ENCODE measurements at places on chromosomes 7 and 10.
A peak's percentile ranks its signal among the peaks of the same experiment; 100 is the strongest.

GRCh38 chr7:127250312-127251035, 2.3 kb downstream of the GRM8 start:
- DNase-seq, result no peak
- H3K4me1 ChIP-seq, result peaks cover 7% of the 10 kb centered on the region
- H3K27me3 ChIP-seq, result no peaks in the 10 kb centered on the region
- H3K4me3 ChIP-seq, result no peak overlapping the region
- no peak overlapping the region for H3K27ac ChIP-seq
- no peaks in the 10 kb centered on the region for H3K36me3 ChIP-seq

DNA sequence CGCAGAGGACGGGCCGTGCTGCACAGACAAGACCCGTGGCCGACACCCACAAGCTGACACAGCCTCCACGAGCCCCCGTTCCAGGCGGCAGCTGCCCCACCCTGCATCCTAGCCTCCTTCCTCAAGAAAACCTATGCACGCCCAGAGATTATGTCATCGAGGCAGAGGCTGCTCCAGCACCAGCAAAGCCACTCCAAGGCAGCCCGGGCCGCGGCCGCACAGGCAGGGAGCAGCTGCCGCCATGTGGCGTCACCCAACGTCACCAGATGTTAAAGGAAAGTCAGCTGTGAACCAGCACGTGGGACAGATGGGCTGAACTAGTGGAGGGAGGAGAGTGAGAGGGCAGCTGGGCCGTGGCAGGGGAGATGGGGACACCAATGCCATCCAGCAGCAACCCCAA, 59.8 kb downstream of the STK32C start:
- H3K27me3 ChIP-seq, result no peaks in the 10 kb centered on the region
- no peak for DNase-seq
- no peak overlapping the region for H3K27ac ChIP-seq
- H3K4me3 ChIP-seq, result no peak overlapping the region

DNA sequence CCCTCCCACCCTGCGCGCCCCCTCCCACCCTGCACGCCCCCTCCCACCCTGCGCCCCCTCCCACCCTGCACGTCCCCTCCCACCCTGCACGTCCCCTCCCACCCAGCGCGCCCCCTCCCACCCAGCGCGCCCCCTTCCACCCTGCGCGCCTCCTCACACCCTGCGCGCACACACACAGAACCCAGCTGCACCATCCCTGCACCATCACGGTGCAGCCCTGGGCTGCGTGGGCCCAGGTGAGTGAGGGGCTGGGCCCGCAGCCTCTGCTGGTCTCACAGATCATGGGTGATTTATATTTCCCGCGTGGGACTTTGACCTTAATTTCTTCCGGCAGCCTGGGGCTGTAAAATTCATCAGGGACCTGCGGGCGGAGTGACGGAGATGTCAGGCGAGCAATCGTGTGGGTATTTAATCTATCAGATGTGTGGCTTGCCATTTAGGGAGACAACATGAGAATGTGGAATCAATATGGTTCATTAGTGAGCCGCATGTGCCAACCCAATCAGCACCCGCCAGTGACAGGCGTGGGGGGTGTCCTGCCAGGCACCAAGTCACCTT, 57.7 kb downstream of the C10orf105 start:
- H3K27ac ChIP-seq, result no peak overlapping the region
- no peaks in the 10 kb centered on the region for H3K4me1 ChIP-seq
- no peak for DNase-seq
- no peak overlapping the region for H3K4me3 ChIP-seq
- H3K27me3 ChIP-seq, result no peaks in the 10 kb centered on the region
- no peaks in the 10 kb centered on the region for H3K36me3 ChIP-seq

DNA sequence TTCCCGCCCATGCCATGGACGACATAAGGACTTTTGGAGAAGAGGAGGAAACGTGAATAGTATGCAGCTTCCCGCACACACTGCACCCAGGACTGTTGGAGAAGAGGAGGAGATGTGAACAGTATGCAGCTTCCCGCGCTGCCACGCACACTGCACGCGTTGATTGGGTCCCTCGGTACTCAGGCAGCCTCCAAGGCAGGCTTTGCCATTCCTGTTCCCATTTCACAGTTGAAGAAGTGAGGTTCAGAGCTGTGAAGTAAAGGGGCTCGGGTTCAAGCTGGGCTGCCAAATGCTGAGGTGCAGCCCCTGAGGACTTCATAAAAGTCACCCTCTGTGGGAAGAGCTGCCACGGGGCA, 147.9 kb upstream of the FAM20C start:
- no peak overlapping the region for H3K27ac ChIP-seq
- DNase-seq, result peak; percentile 8
- no peaks in the 10 kb centered on the region for H3K27me3 ChIP-seq
- no peaks in the 10 kb centered on the region for H3K4me1 ChIP-seq
- no peak overlapping the region for H3K4me3 ChIP-seq

All from ovary (tissue), 10 donors.